Stimulated activated CD8-positive, alpha-beta memory T cell treated with anti-CD3 and anti-CD28 coated beads, Interleukin-4, amount 100 ng/mL, for 24 hours (primary cell): ENCODE measurements at places on chromosomes 16 and 17.

- DNase-seq: peak; percentile 18
Observed at GRCh38 chr17:29760279-29761039, 137.7 kb upstream of the CORO6 start.

DNA sequence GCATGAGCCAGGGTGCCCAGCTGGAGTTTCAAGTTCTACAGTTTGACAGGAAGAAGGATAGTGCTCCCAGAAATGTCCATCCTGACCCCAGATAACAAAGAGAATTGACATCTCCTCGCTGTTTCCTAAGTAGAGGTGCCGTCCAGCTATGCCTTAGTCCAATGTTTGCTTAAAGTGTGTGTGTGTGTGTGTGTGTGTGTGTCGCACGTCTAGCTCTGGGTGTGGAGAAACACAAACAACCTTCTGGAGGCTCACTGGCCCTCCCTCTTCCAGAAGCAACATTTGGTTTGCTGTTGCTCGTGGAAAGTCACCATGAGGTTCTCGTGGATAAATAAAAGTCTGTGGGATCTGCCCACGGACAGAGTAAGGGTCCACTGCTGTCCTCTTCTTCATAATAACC lies 22.1 kb downstream of the EMP2 start:
- DNase-seq: no peak

DNA sequence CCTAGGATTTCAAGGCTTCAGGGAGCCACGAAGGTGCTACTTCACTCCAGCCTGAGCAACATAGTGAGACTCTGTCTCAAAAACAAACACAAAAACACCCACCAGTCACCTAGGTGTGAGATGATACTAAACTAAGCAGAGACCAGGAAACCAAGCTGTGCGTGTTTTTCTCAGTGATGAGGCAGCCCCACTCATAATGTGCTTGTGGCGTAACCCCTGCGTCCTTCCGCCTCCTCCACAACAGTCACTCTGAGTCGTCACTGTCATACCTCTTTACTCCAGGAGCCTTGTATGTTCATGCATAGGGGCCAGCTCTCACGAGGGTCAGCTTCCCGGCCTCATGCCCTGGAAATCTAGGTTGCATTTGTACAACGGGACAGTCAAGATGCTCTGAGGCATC lies 31.1 kb upstream of the SLC47A1 start:
- DNase-seq: peak; percentile 23

DNA sequence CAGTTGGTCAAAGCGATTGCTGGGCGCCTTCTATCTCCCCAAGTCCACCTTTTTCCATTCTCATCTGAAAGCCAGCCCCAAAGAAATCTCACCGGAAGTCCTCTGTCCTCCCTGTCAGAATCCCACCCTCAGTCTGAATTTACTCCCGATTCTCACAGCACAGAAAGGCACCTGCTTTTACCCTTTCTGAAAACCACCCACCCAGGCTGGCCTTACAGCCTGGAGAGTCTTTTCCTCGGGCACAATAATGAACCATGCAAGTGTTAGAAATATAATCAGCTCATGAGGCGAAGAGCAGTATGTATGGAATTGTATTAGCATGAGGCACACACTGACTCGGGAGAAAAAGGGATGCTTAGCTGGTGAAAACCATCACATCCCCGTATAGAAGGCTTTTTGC lies 1.2 kb upstream of the ZFHX3 start:
- no peak for DNase-seq

DNA sequence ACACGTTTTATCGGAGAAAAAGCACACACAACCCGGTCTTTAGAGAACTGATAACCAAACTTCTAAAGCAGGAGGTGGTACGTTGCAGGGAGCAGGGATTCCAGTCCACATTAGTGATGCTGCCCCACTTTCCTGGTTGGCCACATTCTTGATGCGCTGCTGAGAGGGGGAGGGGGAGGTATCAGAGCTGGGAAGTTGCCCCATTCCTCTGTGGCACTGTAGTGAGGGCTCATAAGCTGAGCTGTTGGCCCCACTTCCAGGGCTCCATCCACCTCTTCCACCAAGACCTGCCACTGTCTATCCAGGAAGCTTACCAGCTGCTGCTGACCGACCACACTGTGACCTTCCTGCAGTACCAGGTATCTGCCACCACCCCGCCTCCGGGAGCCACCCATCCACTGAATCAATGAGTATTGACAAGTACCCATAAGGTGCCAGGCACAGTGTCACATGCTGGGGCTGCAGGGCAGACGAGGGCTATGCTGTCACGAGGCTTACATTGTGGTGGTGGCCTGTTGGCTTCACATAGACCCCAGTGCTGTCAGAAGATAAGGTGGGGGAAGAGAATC lies 1.1 kb downstream of the TSEN54 start:
- DNase-seq: no peak

- peak; percentile 47 for DNase-seq
Observed at GRCh38 chr16:29025218-29025617, 40.4 kb downstream of the LAT start.

- no peak for DNase-seq
Observed at GRCh38 chr17:19021622-19022083, 17.1 kb upstream of the FAM83G start.

DNA sequence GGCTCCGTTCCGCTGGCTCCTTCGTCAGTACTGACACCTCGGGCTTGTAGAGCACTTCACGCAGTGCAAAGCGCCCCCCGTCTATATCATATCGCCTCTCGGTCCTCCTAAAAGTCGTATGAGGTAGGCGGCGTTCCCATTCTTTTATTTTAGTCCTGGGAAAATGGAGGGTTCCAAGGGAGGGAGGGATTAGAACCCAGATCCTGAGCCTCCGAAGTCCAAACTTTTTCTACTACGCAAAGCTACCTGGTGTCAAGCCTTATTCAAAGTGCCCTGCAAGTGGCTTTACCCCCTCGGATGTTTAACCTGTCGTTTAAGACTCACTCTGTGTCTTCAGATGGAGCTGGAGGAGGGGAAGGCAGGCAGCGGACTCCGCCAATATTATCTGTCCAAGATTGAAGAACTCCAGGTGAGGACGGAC lies 348 bp upstream of the FTSJ3 start:
- no peak for DNase-seq

DNA sequence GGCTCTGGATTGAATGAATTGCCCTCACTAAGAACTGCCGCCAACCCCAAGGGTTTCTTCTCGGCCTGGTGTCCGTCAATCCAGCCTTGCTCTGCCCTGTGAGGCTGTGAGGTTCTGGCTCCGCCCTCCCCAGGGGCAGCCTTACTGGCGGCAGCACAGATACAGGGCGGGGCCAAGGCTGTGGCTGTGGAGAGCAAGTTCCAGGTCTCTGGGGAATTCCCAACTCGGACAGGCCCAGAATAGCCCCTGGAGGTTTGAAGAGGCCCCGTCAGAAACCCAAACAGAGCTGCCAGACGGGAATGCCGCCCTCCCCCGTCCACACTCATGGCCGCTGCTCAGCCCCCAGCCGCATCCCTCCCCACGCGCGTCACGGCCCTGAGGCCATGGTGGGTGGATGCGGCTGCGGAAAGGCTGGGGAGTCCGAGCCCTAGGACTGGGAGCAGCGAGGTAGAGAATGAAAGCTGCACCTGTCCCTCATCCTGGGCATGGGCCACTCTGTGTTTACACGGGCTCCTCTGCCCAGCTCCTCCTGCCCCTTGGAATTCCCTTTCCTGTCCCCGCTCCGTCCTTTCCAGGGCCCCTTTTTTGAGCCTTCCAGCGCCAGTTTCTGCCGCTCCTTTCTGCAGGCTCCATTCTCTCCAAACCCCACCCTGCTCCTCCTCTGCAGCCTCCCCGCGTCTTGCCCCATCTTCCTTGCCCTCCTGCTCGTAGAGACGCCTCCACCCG lies 660 bp upstream of the PRRT2 start:
- DNase-seq: peak; percentile 73

GRCh38 chr16:50765861-50766260 lies 24.0 kb downstream of the CYLD start:
- no peak for DNase-seq

DNA sequence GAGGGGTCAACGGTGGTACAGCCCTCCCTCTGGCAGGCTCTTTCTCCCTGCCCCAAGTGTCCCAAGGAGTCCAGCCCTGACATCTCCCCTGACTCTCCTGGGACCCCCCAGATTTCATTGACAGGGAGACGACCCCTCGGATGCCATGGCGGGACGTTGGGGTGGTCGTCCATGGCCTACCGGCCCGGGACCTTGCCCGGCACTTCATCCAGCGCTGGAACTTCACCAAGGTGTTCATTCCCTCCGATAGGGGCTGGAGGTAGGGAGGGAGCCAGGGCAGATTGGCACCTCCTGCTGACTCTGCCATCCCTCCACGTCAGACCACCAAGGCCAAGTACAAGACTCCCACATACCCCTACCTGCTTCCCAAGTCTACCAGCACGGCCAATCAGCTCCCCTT lies 9.9 kb downstream of the PLD2 start:
- DNase-seq: no peak

DNA sequence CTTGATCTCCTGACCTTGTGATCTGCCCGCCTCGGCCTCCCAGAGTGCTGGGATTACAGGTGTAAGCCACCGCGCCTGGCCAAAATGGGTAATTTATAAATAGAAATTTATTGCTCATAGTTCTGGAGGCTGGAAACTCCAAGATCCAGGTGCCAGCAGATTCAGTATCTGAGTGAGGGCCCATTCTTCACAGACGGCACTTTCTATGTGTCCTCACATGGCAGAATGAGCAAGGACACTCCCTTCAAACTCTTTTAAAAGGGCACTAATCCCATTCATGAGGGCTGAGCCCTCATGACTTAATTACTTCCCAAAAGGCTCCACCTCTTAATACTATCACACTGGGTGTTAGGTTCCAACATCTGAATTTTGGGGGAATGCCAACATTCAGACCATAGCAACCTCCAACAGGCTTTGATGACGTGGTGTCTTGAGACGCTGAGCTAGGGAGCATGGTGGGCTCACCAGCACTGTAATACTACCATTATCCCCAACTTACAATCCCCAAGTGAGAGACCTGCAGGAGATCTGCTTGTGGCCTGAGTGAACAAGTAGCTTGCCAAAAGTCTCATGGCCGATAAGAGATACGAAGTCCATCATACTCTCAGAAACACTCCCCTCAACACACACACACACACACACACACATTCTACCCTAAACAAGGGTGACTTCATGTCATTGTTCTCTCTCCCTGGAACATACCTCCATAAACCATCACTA lies 8.5 kb downstream of the CMTM4 start:
- no peak for DNase-seq

DNA sequence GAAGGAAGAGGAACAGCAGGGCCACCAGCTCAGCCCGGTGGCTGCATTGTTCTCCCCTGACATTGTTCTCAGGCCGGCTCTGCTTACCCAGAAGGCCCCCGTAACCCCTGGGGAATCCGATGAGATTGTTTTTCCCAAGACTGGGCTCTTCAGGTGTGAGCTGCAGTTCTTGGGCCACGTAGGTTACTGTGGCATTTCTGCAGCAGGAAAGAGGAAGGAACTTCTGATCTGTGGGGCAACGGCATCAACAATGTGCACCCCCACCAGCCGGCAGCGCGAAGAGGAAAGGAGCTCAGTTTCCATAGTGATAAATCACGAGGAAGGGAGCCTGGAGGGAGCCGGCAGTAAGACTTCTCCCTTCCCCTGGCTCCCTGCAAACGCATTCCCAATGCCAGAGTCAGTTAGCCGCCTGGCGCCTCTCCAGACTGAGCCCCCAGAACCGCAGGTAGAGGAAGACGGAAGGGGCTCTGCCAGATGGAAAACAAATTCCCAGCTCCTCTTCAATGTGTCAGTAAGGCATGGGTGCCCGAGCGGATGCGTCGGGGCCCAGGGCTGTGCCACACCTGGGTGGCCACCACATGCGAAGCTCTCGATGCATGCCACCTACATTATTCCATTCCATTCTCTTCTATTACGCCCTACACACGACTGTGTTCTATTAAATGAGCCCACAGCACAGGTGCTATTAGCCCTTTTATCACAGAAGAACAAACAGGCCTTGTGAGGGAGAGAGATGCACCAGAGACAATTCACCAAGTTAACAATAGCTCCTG lies 21.5 kb upstream of the PECAM1 start:
- no peak for DNase-seq

- no peak for DNase-seq
Observed at GRCh38 chr17:60043846-60044245, 34.9 kb downstream of the HEATR6 start.

DNA sequence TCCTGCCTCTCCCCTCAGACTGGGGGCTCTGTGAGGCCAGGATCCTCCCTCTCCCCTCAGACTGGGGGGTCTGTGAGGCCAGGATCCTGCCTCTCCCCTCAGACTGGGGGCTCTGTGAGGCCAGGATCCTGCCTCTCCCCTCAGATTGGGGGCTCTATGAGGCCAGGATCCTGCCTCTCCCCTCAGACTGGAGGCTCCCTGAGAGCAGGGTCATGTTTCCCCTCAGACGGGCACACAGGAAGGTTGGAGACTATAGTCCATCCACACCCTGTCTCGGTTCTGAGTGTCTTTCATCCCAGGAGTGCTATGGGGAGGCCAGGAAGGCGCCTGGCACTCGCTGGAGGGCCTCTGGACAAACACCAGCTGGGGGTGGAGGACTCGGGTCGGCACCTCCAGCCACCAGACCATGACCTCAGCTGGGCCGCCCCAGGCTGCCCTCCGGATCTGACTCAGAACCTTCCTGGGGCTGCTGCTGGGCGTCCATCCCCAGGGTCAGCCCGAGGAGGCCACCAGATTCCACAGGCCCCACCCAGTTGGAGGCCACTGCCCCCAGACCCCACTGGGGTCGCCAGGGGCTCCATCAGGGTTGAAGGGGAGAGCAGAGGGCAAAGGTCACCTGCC lies 21.9 kb upstream of the DLX4 start:
- DNase-seq: no peak

DNA sequence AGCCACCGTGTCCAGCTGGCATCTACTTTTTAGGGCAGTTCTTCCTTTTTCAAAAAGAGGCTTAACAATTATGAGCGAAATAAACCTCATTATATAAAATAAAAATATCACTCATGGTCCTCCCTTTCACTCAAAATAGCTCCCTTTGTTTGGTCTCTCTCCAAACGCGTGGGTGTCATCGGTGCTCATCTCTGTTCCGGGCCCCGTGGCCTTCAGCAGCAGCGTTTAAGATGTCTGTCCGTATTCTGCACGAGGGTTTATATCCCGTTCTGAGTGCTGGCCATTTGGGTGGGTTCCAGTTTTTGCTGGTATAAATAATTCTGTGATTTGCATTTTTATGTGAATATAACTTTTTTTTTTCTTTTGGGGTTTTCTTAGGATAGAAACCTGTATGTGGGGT lies 33.4 kb downstream of the PRMT7 start:
- no peak for DNase-seq

DNA sequence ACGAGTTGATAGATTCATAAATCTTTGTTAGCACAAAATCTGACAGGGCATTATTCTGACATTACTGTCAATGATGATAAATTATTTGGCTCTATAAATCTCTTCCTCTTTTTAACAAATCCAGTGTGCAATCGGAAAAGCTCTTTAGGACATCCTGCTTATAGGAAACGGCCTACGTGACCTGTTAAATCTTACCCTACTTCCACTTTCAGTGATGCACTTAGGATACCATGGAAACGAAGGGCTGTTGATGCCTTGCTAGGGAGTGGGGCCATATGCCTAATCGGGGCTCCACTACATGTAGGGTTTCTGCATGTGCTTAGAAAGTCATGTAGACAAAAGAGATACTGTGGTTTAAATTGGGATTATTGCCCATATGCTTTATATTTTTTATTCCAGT lies 27.2 kb downstream of the ZNF594 start:
- DNase-seq: no peak

- DNase-seq: no peak
Observed at GRCh38 chr16:10242097-10242496, 59.9 kb upstream of the GRIN2A start.

- DNase-seq: no peak
Observed at GRCh38 chr16:62620275-62620674, 584.0 kb upstream of the CDH8 start.

GRCh38 chr17:32659419-32659842 lies 172.6 kb downstream of the CDK5R1 start:
- peak; percentile 47 for DNase-seq
